ENCODE measurements at places on chromosomes 4 and X.

- DNase-seq: no peak
These were observed 602.0 kb downstream of the GLUD2 start for GRCh38 chrX:121649417-121649816.

DNA sequence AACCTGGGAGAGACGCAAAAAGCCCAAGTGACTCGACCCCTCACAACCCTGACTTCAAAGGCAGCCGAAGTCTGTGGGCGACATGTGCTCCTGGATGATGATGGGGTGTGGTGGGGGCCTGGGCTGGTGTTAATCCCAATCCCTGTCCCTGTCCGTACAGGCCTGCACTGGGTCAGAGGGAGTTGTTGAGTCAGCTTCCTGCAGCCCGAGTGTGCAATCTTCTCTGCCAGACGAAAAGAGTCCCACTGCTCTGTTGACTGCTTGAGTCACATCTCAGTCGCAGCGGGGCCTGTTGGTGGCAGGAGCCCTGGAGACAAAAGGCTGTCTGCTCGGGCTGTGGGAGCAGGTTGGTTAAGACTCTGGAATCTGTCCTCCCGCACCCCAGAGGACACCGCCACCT, 10.3 kb downstream of the FAM3A start:
- DNase-seq: no peak

DNA sequence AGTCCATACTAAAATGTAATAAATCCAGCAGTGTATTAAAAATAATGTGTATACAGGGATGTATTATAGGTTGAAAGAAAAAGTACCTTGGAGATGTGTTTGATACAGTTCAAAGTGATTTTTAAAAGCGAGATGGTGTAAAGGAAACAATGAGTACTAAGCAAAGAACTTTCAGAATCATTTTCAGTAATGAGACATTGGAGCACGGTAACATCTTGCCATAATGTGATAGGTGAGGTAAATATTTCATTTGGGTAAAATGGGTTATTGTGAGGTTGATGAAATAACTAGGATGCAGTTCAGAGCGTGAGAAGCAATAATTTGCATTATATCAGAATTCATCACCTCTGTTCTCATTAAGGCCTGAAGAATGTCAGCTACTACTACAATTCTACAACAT, 25.9 kb downstream of the EIF2S3 start:
- no peak for DNase-seq

DNA sequence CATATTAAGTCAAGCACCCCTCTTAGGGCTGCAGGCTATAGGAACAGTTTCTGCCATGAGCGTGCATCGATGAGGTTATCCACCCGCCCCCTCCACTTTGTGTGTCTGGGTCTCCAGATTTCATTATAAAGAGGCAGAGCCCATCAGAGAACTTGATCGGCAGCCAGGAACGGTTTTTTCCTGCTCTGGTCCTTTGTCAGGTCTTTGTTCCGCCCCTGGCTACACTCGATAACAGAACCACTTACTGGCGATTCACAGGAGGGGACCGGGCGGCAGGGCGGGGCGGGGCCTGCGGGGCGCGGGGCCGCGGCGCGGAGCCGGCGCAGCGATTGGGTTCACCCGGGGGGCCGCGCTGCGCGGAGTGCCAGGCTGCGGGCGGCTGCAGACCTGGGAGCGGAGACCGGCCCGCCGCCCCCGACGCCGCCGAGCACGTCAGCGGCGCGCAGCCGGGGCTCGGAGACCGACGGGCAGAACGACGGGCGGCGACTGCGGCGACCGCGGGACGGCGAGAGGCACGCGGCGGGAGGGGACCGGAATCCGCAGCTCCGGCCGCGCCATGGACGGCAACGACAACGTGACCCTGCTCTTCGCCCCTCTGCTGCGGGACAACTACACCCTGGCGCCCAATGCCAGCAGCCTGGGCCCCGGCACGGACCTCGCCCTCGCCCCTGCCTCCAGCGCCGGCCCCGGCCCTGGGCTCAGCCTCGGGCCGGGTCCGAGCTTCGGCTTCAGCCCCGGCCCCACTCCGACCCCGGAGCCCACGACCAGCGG, at the start of gene SLC10A4:
TSS of gene SLC10A4 (plus strand) at position 338 of the 771 bp plus-strand sequence. CDS start at position 557, 219 bp downstream.
- peak; percentile 83 for DNase-seq

DNA sequence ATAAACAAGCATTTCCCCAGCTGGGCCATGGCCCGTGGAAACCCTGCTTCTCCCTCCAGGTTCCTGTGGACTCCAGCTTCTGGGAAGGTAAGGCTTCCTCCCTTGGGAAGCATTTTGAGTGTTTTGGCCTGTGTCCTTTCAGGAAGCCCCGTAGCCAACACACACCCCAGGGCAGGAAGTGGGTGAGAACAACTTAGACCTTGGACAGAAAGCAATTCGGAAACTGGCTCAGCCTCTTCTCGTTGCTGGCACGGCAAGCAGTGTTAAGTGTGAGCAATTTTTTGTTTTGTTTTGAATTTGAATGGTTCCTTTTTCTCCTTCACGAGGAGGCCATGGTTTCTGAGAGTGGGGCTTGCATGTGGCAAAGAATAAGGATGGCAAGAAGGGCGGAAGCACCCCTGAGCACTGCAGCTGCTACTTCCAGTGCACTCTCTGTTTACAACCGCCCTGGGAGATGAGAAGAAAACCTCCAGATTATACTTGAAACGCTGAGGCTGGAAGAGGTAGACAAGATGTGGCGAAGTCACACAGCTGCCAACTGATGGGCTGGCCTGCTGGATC, 14.1 kb upstream of the CYTL1 start:
- no peak for DNase-seq

GRCh38 chrX:14700982-14701381, 171.6 kb downstream of the GLRA2 start:
- no peak for DNase-seq
